ENCODE measurements at places on chromosomes 3 and 15.

DNA sequence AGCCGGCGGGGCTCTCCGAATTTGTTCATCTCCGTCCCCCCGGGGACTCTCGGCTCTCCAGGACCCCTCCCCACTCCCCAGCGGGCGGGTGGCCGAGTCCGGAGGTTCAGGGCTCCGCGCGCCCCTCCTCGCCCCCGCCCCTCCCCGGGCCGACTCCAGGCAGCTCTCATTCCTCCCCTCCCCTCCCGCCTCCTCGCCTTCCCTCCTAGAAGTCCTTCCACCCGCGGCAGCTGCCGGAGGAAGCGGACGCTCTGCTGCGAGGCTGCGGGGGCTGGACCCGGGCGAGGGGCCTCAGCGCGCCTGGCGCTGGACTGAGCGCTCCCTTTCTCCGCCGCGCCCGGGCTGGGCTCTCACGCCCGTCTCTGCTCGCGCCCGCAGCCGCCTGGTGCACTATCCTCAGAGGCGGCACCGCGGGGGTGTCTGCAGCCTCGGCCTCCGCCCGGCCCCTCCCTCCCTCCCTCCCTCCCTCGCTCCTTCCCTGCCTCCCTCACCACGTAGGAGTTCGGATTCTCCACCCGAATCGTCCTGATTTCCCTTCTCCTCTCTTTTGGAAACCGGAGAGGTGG lies at the start of gene ROBO2:
Gene ROBO2 (plus strand): TSS at position 494 of the 566 bp plus-strand sequence. CDS start 687 bp downstream, outside the sequence.
- DNase-seq = no peak

DNA sequence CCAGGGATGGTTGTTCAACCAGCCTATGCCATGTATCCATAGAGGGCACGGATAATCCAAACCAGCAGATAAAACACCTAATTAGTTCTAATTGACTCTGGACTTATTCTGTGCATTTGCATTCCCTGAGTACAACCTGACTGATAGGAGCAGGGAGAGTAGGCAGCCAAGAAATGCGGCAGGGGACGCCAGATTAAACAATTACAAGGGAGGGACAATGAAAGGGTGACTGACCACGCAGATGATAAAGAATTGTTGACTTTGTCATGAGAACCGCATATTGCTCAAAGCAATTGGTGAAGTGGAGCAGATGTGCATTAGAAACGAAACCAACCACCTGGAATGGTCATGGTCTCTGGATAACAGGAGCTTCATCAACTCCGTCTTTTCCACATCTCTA lies 369.1 kb upstream of the FRG2C start:
- no peak for DNase-seq

- no peak for DNase-seq
These were observed 26.0 kb downstream of the SLC12A6 start for GRCh38 chr15:34311563-34311962.

DNA sequence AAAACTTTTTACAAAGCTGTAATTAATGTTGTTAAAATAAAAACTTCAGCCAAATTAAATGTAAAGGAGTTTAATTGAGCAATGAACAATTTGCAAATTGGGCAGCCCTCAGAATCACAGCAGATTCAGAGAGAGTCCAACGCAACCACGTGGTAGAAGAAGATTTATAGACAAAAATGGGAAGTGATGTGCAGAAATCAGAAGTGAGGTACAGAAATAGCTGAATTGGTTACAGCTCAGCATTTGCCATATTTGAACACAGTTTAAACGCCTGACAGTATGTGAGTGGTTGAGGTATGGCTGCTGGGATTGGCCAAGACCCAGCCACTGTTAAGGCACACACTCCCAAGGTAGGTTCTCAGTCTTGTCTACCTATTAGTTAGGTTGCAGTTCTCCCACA lies 14.4 kb upstream of the PLA2G4D start:
- DNase-seq = no peak

DNA sequence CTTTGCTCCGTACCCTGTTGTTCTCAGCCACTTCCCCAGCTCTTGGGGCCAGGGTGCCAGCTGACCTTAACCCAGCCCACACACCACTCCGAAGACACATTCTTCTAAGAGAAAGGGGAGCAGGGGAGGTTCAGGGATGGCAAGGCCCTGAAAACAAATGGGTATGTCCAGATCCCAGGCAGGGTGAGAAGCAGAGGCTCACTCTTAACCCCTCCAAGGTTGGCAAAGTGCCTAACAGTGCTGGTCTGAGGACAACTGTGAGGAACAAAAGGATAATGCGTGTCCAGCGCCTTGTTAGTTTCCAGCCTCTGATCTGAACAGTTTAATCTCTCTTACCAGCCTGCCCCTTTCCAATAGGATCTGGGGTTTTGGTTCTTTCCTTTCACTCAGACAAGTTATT lies 1.5 kb downstream of the TMEM44 start:
- no peak for DNase-seq

DNA sequence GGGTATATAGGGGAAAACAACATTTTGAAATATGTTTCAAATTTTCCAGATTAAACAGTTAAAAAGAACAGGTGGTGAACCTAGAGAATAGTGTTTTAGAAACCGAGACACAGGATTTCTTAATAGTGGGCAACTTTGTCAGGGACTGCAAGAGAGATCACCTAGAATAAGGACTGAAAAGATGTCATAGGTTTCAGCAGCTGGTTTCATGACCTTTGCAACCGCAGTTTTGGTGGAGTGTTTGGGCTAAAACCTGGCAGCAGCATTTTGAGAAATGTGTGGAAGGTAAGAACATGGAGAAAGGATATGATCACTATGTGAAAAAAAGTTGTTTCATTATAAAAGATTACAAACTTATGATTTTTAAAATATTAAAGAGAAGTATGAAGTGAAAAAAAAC lies 34.9 kb downstream of the PRKCI start:
- DNase-seq = no peak

DNA sequence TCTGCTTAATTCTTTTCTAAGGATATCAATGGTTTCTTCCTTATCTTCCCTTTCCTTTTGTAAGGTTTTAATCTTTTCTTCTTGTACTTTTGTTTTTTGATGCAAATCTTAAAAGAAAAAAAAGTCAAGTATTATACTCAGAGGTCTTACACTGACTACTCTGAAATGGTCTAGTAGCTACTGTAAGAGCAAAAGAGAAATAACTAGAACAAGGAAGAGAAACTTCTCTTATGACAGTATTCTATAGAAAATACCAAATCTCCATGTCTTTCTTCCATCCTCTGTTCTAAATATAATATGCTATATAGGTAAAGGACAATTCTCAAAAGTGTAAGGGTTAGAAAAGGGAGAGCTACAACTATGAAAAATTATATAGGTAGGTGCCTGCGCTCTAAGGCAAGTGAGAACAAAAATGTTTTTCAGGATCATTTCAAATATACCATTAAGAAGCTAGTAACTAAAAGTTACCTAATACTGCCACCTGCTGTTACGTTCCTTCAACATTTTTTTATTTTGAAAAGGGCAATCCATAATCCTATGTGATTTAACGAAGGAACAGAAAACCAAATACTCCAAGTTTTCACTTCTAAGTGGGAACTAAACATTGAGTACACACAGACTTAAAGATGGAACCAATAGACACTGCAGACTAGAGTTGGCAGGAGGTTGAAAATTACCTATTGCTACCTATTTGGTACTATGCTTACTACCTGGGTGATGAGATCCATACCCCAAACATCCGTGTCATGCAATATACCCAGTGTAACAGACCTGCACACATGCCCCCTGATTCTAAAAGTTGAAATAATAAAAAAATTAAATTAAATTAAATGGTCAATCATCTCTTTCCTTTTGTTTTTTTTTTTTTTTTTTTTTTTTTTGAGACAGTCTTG lies 36.7 kb downstream of the CIP2A start:
- DNase-seq = no peak

DNA sequence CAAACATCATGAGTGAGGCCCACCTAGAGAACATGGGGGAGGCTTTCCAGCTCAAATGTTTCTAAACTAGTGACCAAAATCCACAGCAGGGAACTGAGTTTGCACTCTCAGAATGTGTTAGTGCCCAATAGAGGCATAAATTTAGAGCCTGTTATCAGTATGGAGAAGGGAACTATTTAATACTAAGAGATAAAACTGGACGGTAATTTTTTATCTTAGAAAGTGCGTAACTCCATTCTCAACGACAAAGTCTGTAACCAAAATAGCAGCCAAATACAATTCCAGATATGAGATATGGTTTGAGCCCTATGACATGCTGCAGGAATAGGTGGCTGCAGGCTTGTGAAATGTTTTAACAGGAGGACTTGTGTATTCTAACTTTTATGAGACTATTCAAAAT lies 3.5 kb downstream of the B3GALNT1 start:
- no peak for DNase-seq

DNA sequence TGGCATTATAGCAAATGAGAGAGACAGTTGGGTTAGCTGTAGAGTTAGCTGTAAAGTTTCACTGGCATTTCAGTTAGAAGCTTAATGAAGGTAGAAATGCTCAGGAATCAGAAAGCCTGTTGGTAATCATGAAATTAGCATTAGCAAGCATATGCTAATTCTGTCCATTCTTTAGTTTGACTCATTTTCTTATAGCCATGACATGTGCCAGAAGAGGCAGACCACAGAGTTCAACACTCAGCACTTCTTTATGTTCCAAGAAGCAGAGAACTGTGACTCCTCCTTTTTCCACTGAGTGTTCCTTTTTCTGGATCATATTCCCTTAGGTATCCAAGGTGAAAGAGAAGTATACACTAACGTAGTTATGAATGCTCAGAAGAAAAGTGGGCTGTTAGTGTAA lies 276.2 kb upstream of the SGO1 start:
- DNase-seq = no peak

DNA sequence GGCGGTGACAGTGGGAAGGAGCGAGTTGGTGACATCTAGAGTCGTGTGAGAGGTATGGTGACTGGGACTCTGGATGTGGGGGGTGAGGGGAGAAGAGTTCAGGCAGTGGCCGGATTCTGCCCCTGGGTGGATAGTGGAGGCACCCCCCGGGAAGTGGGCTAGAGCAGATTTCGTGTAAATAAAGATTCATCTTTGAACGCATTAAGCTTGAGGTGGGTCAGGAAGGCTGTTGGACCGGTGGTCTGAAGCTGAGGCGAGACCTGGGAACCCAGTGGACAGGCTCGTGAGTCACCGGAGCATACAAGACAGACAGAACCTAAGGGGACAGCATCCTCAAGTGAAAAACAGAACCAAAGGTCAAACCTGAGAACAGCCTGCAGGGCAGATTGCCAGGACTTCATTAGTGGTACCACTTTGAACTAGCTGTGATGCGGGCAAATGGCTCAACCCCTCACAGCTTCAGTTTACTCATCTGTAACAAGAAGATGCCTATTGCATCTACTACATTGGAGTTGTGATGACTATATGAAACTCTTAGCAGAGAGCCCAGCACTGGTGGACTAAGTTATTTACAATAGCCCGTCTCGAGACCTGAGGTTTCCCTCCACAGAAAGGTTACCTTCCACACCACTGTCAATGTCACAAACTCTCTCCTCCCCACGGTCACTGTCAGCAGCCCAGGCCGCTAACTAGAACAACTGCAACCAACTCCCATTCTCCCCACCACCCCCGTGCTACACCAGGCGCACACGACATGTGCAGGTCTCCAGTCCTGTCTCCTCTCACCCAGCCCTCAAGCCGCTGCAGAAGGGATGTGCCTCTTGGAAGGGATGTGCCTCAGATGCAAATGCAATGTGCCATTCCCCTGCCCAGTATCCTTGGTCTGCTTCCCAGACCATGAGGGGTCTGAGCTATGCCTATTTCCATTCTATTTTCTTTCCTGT lies 901 bp upstream of the CLN6 start:
- no peak for DNase-seq

- DNase-seq = no peak
These were observed 604.3 kb downstream of the FGF12 start for GRCh38 chr3:192122832-192123594.

DNA sequence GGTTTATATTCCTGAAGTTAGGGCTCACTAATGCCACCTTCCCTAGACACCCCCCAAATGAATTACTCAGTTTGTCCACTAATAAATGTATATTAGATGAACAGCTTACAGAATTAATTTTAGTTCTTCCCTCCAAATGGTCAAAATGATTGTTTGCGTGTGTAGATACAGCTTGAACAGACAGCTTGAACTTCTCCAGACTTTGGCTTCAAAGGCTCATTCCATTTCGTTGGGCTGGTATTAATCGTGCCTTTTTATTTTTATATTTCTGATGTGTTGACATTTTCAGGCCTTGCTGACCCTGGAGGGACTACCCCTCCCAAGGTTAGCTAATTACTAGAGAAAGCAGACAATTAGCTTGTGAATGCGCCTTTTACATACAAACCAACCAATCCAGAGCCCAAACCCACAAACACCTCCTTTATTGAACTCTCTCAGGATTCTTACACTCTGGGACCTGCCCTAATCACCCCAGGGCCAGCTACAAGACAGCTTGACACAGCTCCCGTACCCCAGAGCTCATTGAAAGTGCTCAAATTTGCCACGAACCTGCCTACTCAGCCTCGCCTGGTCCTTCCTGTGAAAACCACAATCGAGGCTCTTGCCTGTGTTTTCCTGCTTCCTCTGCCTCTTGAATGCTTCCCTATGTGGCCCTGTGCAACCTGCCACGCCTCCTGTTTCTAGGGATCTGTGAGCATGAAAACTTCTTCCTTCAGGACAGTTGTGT lies 40.3 kb downstream of the RPL22L1 start:
- no peak for DNase-seq

- DNase-seq = no peak
These were observed 4.4 kb downstream of the INSYN1 start for GRCh38 chr15:73748730-73749129.
